Breast epithelium (tissue), 4 donors: ENCODE measurements at places on chromosomes 1 and 21. TPM values are rescaled to one million over a fixed set of nuclear protein-coding genes. Genes with fewer than 3 reads are reported as not detected.

DNA sequence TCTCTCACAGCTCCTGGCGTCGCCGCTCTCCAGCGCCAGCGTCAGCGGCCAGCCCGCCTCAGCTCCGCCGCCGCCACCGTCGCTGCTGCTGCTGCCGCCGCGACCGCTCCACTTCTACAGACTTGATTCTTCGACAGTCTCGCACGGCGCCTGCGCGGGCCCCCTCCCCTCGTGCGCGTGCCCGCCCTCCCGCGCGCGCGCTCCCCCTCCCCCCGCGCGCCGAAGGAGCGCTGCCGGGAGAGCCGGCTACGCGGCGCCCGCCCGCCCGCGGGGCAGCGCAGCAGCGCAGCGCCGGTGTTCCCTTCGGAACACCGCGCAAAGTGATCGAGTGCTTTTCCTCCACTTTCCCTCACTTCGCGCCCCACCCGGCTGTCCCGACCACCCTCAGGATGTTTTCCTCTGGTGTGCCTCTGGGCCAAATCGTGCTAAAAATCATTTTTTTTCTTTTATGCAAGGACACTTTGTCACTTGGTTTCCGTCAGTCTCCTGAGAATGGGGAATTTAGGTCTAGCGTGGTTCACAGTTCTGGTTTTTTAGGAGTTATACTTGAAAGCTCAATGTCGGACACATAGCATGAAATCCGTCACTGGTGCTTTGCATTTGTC is at the start of gene IRF2BP2:
IRF2BP2 (minus strand) TSS at position 118 of the 605 bp plus-strand sequence. CDS start 684 bp downstream, outside the sequence.
- DNase-seq = peak; percentile 81

GRCh38 chr1:31987135-31987619 is 26.5 kb upstream of the KHDRBS1 start:
- no peak for DNase-seq

DNA sequence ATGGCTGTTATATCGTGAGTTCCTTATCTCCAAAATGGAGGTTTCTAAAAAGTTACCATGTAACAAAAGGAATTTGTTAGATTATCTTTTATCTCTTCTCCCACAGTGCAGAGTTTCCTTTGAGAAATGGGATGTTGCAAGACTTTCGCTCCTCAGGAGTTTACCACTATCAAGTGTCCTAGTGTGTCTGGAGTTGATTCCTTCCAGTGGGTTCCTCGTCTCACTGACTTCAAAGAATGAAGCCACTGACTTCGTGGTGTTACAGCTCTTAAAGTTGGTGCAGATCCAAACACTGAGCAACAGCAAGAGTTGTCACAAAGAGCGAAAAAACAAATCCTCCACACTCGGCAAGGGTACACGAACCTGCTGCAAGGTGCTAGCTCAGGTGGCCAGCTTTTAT is 37.0 kb downstream of the SPAG17 start:
- no peak for DNase-seq

Gene PKNOX1
- 16.4 TPM for total RNA-seq

Gene DENND2C
- total RNA-seq = 2.6 TPM

Gene VHLL
- not detected for total RNA-seq

Gene CD244
- 0.64 TPM for total RNA-seq
